ENCODE measurements at places on chromosomes 12 and 14.

- no peak for DNase-seq
Measured at GRCh38 chr12:60834372-60834771, 1238.5 kb downstream of the SLC16A7 start.

GRCh38 chr12:19035536-19035935 is 94.0 kb upstream of the PLEKHA5 start:
- peak; percentile 21 for DNase-seq

GRCh38 chr12:58870595-58870994 is 49.7 kb downstream of the LRIG3 start:
- no peak for DNase-seq

DNA sequence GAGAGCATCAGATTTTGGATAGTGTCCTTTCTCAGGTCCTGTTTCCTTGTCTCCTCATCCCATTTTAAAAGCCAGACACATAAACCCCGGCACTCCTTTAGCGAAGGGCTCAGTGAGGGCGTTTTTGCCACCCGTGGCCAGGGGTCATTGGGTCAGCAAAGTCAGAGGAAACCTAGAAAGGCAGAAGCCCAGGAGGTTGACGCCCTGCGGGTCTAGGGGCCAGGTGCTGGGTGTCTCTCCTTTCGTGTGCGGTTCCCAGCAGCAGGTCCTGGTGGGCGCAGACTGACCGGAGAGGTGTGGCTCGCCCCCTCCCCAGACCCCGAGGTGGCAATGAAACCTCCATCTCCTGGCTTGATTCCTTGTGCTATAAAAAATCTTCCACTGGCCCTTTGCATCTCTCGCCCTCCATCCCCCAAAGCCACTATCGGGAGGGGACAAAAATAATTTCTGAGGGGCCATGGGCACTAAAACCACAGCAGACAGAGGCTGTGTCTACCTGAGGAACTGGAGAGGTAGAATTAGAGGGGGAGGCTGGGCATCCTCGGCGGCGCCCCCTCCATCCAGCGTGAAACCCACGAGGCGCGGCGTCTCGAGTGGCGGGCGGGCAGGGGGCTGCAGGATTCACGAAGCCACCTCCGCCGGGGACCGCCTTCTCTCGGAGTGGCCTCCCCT is 858 bp upstream of the FRMD6 start:
- peak; percentile 48 for DNase-seq

DNA sequence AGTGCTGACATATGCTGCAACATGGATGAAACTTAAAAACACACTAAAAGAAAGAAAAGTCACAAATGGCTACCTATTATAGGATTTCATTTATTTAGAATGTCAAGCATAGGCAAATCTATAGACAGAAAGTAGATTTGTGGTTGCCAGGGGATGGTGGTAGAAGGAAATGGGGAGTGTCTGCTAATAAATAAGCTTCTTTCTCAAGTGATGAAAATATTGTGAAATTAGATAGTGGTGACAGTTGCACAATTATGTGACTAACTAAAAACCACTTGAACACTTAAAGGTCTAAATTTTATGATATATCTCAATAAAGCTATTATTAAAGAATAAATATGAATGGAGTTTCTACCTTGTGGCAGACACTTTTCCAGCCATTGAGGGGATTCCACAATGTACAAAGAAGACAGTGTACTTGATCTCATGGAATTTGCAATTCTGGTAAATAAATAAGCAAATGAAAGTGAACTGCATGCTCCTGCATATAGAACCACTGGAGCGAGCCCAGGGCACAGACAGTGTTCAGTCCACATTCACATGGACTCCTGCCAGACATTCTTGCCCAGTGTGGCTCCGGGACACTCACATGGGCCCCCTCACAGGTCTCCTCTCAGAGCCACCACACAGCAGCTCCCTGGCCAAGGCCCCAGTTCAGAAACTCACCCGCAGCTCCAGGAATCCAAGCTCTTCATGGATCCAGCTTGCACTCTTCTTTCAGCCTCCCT is 107.1 kb upstream of the ARID2 start:
- no peak for DNase-seq

GRCh38 chr14:55109836-55110235 is 19.2 kb upstream of the LGALS3 start:
- DNase-seq: no peak

DNA sequence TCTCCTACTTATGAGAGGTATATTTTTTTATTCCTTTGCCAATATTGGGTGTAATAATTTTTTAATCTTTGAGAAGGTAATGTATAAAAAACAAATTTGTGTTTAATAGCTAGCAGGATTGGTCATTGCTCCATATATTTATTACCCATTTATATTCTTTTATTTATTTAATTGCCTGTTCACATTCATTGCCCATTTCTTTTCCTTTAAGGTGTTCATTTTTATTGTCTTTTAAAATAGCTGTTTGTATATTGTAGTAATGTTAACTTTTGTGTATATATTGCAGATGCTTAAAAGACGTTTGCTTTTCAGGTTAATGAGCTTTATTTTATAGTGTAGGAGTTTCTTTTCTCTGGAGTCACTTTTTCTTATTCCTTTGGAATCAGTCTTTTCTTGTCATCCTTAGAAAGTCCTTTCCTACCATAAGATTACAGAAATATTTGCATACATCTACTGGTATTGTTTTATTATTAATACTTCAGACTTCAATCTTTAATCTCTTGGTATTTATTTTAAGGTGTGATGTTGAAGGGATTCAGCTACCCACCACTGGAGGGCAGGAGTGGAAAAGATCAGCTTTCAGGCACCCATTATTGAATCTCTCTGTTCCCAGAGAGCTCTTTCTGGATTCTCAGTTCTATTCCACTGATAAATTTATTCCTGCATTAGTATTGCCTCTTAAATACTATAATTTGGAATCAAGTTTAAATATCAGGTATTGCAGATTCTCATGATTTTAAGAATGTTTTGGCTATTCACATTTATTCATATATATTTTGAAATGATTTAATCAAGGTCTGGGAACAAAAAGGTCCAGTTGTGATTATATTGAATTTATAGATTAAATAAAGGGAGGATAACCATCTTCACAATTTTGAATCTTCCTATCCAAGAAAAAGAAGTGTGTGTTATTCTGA is 17.3 kb downstream of the PPM1A start:
- peak; percentile 37 for DNase-seq

DNA sequence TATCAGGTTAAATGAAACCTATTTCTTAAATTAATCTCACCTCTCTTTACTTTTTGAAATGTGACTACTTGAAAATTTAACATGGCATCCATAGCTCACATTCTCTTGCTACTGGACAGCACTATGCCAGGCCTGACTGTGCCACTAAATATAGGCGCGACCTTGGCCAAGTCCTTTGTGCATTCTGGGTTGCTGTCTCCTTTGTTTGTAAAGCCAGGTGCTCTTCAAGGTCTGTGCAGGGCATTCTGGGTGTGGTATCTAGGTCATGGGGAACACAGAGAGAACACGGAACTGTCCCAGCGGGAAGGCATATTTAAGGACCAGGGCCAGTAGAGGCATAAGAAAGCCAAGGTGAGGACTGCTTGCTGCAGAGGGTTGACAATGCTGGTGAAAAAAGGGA is 121.2 kb downstream of the ZNF664 start:
- no peak for DNase-seq

- no peak for DNase-seq
Measured at GRCh38 chr14:24377126-24377525, 9.1 kb downstream of the NFATC4 start.

- DNase-seq: no peak
Measured at GRCh38 chr12:4346931-4347330, 25.9 kb downstream of the TIGAR start.

GRCh38 chr12:123271001-123271668 is 521 bp downstream of the CDK2AP1 start:
- DNase-seq: peak; percentile 61

DNA sequence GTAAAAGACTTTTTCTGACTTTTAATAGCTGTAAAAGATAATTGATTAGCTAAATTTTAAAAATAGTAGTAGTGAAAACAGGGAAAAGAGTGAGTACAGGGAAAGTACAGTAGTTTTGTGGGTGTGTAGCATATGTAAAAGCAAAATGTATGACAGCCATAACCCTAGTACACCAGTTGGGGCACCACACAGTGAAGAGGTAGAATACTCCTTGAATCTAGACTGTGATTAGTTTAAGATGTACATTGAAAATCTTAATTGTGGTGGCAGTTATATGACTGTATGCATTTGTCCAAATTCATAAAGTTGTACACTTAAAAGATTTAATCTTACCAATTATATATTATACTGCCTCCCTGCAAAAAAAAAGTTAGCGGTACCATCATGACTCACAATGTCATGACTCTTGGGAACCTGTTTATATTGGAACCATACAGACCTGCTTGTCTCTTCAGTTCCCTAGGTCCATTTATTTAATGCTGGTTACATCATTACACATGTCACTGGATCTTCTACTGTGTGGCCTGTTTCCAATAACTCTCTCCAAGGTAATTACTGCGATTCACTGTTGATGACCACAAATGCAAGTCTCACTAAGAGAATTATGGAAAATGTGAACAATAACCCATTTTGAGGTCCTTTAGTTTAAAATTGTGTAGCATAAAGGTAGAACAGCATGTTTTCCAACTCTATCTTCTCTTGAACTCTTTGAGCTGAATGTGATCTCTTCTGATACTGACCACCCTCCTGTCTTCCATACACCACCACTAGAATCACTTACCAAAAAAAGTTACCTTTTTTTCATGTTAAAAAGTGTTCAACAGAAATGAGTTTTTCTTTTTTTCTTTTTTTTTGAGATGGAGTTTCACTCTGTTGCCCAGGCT is 264.2 kb upstream of the AMIGO2 start:
- DNase-seq: peak; percentile 35

GRCh38 chr12:107731366-107731765 is 29.6 kb downstream of the PRDM4 start:
- DNase-seq: no peak

DNA sequence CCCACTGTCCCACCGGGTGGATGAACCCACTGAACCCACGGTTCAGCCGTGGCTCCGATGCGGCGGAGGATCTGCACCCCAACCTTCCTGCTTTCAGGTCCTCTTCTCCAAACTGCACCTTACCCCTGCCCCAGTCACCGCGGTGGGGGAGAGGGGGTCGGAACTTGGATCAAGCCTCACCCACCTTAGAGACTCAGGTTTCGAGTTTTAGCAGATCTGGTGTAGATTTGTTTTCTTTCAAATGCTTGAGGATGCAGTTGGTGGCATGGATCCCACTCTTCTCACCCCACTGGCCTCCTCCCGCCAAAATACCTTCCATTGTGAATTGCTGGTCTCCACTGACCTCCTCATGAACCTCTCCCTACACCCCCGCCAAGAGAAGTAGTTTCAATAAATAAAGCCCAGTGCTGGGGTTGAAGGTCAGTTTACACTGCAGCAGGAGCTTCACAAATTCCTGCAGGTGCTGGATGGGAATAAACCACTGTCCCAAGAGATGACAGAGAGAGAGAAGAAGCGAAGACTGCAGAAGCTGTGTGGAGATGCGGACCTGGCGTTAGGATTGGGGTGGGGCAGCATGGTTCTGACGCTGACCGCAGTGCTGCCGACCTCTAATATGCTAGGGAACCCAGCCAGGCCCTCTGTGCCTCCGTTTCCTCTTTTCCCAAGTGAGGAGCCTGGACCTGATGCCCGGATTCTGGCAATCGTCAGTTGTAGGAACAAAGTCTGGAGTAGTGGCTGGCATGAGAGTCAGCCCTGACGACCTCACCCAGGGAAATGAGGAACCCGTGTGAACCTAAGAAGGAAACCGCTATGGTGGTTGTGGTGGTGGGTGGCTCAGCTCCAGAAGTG is 7.4 kb downstream of the TTC6 start:
- DNase-seq: no peak

GRCh38 chr14:55370883-55371455 is 40.7 kb downstream of the ATG14 start:
- DNase-seq: no peak

- DNase-seq: no peak
Measured at GRCh38 chr12:34386016-34386415, 363.7 kb downstream of the ALG10 start.

- DNase-seq: no peak
Measured at GRCh38 chr14:96965885-96966595, 168.9 kb downstream of the VRK1 start.
